ENCODE measurements at places on chromosomes 11 and 22.

DNA sequence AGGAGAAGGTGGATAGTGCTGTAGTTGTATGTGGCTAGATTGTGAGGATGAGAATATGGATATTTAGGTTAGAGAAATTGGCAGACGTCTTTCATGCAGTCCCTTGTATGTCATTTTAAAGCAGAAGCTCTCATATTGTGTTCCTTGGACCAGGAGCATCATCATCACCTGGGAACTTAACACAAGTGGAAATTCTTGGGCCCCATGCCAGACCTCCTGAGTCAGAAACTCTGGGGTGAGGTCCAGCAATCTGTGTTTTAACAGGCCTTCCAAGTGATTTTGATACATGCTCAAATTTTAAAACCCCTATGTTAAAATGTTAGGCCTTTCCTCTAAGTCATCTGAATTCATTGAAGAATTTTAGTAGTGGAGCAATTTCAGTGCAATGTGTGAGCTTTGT, 34.8 kb downstream of the JHY start:
- DNase-seq = peak; percentile 40

GRCh38 chr11:9516113-9516512, 55.3 kb downstream of the ZNF143 start:
- DNase-seq = no peak

- DNase-seq = no peak
Measured at GRCh38 chr11:113651023-113651422, 55.1 kb downstream of the TMPRSS5 start.

- no peak for DNase-seq
Measured at GRCh38 chr11:18261721-18262120, 4.3 kb upstream of the SAA1 start.

- no peak for DNase-seq
Measured at GRCh38 chr11:62146476-62147200, 22.8 kb downstream of the INCENP start.

DNA sequence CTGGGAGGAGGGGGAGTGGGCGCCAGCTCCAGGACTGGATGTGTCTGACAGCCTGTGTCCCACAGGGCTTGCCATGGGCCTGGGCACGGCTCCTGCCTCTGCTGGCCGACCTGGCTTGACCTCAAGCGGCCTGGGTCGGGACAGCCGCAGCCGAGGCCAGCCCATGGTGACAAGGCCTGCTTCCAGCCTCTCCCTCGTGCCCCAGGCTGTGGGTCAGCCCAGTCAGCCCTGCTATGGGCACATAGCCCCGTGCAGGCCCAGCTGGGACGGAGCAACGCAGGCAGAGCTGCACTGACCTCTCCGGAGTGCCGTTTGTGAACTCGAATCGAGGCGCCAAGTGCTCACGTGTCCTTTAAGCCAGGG, 17.9 kb downstream of the OSBPL5 start:
- no peak for DNase-seq

GRCh38 chr11:105357764-105358163, 218.2 kb upstream of the CARD18 start:
- no peak for DNase-seq

DNA sequence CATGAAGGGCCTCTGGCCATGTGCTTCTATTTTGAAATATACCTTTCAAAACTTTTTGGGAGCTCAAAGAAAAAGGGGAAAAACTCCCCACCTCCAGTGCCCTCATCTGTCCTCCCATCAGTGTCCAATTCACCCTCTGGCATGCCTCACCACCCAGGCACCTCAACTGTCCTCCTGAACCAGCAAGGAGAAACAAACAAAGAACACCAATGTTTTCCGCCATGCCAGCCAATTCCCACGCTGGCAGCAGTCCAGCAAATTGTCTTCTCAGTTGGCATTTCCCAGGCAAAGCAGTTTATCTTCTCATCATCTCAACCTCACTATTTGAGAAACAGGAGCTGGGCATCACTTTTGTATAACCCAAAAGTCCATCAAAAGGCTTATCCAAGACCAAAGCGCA, 496.9 kb downstream of the SOX6 start:
- no peak for DNase-seq

GRCh38 chr11:121417055-121417551, 35.0 kb upstream of the SORL1 start:
- peak; percentile 91 for DNase-seq

GRCh38 chr11:58573451-58574104, 2.1 kb downstream of the LPXN start:
- DNase-seq = no peak

DNA sequence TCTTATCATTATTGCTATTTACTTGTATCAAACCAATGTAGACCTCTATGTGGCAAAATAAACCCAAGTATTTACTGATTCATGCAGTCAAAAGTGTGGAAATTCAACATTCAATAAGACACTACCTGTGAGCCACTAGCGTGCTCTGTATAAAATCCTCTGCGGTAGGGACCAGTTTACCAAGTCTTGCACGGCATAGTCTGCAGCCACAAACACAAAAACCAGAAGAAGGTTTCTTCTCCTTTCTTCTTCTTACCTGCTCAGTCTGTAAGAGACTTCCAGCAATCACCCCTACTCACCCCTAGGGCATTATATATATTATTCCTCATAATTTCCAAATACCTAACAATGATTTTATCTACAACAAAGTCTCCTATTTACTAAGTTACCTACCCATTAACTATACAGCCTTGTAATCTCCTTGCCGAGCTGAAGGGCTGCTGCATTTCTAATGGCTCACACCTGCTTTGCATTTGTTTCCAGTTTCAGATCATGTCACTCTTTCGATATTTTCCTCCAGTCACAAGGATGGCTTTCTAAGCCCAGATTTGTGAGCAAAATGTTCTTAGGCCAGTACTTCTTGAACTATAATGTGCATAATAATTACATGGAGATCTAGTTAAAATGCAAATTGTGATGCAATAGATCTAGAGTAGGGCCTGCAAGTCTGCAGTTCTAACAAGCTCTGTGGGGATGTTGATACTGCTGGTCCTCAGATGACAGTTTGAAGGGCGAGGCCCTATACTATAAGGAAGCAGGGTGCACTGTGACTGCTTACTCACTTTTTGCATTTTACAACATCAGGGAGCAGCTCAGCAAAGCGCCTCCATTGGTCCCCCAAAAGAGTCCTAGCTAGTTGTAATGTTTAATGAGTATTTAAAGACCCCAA, 191.9 kb upstream of the DDI1 start:
- DNase-seq = no peak

- DNase-seq = no peak
Measured at GRCh38 chr22:49475253-49475652, 352.4 kb downstream of the BRD1 start.

- DNase-seq = no peak
Measured at GRCh38 chr22:48845356-48845936, 982.2 kb downstream of the BRD1 start.

DNA sequence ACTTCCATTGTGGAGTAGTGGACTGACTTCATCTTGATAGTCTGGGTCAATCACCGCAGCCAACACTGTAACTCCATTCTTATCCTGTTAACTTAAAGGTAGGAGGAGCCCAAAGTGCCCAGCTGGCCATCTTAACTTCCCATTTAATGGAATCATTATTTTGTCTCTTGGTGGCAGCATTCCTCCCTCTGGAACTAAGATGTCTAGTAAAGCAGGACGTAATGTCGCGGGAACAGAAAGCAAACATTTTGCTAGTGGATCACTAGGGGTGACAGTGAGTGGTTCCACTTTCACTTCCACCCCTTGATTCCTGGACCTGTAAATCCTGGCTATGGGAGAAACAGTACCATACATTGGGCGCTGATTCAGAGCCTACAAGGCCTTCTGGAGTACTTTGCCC, 71.4 kb downstream of the GAB4 start:
- no peak for DNase-seq

- no peak for DNase-seq
Measured at GRCh38 chr11:12430954-12431595, 53.7 kb downstream of the PARVA start.

DNA sequence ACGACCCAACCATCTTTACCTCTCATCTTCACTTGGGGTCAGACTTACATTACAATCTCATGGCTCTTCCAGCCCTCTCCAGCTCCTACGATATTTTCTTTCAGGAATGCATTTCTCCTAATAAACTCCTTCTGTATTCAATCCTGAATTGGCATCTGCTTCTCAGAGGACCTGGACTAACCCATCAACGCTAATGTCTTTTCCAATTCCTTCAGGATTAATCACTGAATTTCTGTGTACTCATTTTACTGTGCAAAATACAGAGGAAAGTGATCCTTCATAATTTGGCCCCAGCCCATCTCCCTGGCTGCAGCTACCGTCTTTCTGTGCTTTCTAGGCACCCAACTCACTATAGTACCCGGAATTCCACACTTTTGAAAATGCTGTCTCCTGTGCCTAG, 239.2 kb downstream of the METTL15 start:
- DNase-seq = no peak

GRCh38 chr11:33942954-33943353, 51.1 kb upstream of the LMO2 start:
- DNase-seq = no peak

DNA sequence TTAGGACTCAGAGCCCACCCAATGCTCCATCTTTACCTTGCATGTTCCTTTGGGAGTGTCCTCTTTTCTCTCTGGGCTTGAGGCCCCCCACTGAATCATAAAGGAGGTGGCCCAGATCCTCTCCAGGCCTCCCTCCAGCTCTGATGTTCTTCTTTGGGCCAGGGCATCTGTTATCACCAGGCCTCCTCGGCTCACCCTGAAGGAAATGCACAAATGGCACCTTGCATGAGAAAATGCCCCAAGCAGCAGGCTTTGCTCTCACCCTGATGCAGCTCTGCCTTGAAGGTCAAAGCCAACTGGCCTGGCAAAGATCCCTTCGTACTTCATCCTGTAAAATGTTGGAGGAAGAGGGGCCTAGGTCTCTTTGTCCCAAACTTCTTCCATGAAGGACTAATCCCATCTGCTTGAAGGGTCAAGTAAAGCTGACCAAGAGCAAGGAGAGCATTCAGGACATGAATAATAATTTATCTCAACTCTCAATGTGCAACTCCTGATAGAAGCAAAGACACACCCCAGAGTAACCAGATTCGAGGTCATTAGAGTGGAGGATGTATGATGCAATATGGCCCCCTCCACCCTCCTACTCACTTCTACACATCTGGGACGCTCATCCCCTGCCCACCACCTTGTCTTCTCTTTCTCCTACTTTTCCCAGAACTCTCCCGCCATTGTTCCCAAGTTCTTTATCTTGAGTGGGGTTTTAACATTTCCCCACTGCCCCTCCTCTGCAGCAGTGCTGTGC, 9.5 kb downstream of the APOL6 start:
- no peak for DNase-seq

DNA sequence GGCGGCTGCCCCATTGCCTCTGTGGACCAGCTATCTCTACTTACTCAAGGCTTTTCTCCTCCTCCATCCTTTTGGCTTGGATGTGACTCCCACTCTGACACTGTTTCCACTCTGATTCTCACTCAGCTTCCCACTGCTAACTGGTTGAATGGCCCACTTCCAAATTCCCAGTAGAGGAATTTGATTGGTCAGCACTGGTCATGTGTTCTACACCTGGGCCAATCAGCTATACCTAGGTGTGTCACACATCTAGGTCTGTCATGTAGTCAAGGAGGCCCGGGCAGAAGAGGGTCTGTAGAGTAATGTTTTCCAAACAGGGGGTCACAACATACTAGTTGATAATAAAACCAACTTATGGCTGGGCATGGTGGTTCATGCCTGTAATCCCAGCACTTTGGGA, 53.3 kb downstream of the TPBGL start:
- DNase-seq = no peak

DNA sequence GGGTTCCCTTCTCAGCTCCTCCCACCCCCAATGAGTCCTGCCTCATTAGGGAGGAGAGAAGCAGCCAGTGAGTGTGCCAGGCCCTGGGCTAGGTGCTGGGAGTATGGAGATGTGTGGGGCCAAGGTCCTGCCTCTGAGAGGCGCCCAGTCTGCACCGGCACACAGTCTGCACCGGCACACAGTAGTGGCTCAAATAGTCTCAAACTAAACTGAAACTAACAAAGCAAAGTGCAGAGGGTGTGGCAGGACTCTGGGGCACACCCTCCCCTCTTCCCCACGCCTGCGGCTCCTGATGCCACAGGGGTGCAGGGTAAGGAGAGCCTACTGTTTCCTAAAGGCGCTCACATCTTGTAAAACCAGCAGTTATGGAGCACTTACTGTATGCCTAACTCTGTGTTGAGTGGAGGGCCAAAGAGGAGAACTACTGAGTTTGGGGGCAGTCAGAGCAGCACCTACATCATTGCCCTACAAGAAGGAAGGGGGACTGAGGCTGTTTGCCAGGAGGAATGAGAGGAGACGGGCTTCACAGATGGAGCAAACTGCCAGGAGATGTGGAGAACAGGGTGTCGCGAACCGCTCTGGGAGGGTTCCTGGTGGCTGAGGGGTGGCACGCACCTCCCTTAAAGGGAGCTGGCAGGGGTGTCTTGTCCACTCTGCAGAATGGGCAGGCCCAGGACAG, 939 bp upstream of the SH3BP1 start:
- DNase-seq = no peak
